CD4-positive, alpha-beta T cell treated with Interleukin-2 at 100 ng/mL for 4 hours (primary cell): ENCODE measurements at places on chromosomes 16 and 17.
A peak's percentile ranks its signal among the peaks of the same experiment; 100 is the strongest.

DNA sequence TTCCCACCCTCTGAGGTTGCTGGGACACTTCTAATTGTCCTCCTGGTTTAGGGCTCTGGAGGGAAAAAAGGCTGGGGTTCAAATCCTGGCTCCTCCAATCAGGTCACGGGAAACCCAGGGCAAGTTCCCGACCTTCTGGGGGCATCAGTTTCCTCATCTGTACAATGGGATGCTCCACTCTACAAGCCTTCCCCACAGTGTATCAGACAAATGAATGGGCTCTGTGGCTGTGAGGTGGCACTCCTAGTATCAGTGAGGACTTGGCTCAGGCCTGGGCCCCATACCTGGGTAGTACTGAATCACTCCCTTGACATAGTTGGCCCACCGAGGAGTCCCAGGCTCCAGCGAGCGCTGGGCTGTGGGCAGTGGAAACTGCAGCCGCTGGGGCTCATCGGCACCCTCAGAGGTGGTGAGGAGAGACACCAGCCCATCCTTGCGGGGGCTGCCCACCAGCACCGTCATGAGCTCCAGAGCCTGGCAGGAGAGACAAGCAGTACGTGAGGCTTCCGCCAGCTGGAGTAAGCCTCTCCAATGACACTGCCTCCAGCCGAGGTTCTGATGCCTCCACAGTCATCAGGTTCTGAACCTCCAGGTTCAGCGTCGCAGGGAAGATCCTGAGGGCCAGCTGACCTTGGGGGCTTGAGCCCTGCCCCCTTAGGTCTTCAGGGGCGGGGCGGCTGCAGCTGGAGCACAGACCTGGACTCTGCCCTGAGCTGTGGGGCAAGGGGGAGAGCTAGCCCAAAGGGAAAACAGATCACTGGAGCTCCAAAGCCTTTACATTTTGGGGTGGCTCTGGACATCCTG, 1.2 kb downstream of the GALK1 start:
- DNase-seq = no peak

- no peak for DNase-seq
Measured at GRCh38 chr17:42509409-42509808, 26.6 kb upstream of the NAGLU start.

DNA sequence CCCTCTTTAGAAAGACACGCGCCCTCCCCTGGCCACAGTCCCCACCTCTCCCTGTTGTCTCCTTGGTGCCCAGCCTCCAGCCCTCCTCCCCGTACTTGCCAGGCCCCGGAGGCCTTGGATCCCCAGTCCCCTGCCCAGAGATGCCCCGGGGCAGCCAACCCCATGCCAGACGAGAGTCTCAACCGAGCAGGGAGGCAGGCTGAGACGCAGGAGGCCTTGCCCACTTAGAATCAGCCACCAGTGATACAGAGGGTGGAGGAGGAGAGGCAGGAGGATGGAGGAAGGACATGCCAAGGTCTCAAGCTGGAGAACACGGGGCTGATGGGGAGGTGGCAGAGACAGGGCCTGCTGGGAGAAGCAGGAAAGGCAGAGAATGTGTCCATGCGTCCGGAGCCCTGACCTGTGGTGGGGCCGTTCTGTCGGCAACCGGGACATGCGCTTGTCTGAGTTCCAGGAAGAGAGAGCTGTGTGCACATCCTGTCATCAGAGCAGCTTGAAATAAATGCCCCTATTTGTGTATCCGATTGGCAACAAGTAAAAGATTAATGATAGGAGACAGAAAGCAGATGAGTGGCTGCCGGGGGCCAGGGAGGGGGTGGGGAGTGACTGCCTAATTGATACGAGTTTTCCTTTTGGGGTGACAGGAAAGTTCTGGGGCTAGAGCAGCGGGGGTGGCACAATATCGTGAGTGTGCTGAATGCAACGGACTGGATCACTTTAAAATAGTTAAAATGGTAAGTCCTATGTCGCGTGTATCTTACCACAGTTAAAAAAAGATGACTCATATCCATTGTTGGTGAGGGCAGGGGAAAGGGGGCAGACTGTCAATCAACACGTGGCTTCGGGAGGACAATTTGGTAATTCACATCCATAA, 44.7 kb upstream of the MEAK7 start:
- DNase-seq = peak; percentile 63

- no peak for DNase-seq
Measured at GRCh38 chr16:24552705-24553246, 13.4 kb downstream of the RBBP6 start.

- no peak for DNase-seq
Measured at GRCh38 chr17:9175700-9176467, 154.6 kb downstream of the NTN1 start.

DNA sequence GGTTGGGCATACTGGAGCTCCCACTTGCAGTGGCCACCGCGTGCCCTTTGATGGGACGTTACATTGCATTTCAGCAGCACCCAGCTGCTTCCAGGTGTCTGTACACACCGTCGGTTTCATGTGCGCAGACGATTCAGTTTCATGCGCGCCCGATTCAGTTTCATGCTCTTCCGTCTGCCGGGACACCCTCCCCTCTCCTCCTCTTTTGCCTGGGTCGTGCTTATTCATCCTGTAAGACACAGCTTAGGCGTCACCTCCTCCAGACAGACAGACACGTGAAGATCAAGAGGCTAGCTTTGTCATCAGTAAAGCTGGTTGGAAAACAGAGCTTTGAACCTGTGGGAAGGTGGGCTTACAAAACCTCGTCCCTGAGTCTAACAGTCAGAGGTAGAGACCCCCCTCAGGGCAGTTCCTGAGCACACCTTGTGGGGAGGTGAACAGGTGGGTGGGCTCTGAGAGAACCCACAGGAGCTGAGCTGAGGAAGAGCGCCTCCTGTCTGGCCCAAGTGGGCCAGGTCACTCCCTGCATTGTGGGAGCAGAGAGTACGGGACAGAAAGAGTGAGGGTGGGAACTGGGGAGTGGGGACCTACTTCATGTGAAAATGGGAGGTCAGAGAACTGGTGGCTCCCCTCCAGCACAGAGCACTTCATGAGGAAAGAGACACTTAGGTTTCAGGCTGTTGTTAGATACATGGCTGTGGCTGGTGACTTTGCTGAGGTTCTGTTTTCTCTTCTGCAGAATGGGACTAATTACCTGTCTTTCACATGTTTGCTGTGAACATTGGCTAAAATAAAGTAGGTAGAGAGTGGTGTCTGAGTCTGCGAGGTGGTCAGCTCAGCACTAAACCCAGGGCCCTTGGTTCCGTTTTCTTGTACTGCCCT, 122.1 kb downstream of the SNX29 start:
- no peak for DNase-seq

- DNase-seq = no peak
Measured at GRCh38 chr17:27793168-27793905, 7.0 kb downstream of the NOS2 start.

GRCh38 chr16:70575376-70575775, 51.8 kb downstream of the SF3B3 start:
- no peak for DNase-seq

- no peak for DNase-seq
Measured at GRCh38 chr16:49640581-49640980, 215.3 kb downstream of the ZNF423 start.
